ENCODE measurements at places on chromosomes 5 and 9.

DNA sequence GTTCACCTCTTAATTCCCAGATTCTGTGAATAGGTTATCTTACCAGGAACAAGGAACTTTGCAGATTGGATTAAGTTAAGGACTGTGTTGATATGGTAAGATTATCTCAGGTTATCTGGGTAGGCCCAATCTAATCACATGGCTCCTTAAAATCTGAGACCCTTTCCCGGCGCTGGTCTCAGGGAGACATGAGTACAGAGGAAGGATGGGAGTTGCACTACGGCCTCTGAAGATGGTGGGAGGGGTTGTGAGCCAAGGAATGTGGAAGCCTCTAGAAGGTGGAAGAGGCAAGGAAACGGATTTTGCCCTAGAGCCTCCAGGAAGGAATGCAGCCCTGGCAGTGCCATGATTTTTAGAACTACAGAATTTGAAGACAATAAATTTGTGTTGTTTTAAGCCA, 95.1 kb downstream of the AK8 start:
- no peak for DNase-seq

- DNase-seq = no peak
Measured at GRCh38 chr5:132050661-132051552, 9.5 kb upstream of the IL3 start.

GRCh38 chr5:167603135-167603534, 688.3 kb upstream of the WWC1 start:
- DNase-seq = no peak

- peak; percentile 46 for DNase-seq
Measured at GRCh38 chr5:130978475-130978874, 186.6 kb downstream of the HINT1 start.

- DNase-seq = no peak
Measured at GRCh38 chr5:32058997-32059396, 115.1 kb downstream of the GOLPH3 start.

DNA sequence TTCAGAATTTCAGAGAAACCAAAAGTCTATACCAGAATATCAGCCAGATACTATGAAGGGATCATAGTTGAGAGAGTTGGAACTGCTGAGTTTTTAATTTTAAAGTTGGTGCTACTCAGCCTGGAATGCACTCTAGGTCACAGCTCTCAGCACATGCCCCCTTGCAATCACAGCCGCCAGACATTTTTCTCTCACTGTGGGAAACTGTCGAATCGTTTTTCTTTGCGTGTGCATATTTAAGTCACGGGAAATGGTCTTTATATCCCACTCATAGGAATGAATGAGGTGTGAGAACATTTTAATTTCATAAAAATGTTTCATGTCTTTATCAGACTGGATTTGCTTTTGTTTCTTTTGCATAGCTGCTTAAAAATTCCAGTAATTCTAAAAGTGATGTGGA, 12.2 kb upstream of the SPDL1 start:
- DNase-seq = no peak

GRCh38 chr5:146528236-146528635, 12.2 kb upstream of the GPR151 start:
- no peak for DNase-seq

DNA sequence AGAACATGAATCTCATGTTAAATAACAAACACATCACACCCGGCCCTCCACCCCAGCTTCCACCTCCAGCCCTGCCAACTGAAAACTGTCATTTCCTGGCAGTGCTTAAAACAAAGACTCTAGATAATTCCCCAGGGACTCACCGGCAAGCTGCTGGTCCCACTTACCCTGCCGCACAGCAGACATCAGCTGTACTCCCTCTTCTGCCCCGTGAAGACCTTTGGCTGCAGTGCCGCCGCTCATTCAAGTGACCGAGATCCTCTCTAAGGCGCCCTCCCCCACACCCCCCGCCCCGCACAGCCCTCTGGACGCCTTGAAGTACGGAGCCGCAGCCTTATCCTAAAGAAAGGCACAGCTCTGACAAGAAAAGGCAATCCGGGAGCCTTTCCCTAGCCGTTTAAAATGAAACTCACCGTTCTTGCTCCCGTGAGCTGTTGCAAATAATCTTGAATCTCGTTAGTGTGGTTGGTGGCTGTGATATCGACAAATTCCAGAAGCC, 434 bp downstream of the GLRX start:
- peak; percentile 63 for DNase-seq

DNA sequence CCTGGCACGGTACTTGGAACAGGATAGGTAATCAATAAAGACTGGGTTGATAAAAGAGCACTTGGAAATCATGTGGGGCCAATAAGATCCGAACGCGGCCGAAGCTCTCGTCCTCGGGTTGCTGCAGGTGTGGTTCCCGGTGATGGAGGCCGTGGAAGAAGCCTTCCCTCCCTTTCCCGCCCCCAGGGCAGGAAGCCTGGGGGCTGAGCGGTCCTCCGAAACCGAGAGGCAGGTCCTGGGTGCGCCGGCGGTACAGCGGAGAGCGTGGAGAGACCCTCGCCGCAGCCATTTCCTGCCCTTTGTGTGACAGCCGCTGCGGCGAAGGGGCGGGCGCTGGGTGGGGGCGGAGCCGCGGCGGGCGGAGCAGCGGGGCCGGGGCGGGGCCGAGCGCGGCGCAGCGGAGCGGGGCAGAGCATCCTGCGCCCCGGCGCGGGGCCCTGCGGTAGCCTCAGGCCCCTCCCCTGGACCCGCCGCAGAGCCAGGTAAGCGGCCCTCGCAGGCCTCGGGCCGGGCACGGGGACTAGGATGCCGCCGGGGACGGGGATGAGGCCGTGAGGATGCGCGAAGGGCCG, at the start of gene CYFIP2:
Gene CYFIP2 (plus strand): TSS at position 410 of the 572 bp plus-strand sequence. CDS start 19,239 bp downstream, outside the sequence.
- DNase-seq = no peak

GRCh38 chr5:166346726-166347374, 1944.6 kb upstream of the WWC1 start:
- DNase-seq = no peak

- no peak for DNase-seq
Measured at GRCh38 chr9:86387376-86387775, 33.2 kb upstream of the TUT7 start.

- no peak for DNase-seq
Measured at GRCh38 chr5:135584276-135584675, 5.5 kb upstream of the CXCL14 start.

GRCh38 chr5:81021486-81021885, 61.3 kb downstream of the RASGRF2 start:
- DNase-seq = peak; percentile 16

GRCh38 chr9:122281368-122281767, 16.7 kb downstream of the MRRF start:
- no peak for DNase-seq

DNA sequence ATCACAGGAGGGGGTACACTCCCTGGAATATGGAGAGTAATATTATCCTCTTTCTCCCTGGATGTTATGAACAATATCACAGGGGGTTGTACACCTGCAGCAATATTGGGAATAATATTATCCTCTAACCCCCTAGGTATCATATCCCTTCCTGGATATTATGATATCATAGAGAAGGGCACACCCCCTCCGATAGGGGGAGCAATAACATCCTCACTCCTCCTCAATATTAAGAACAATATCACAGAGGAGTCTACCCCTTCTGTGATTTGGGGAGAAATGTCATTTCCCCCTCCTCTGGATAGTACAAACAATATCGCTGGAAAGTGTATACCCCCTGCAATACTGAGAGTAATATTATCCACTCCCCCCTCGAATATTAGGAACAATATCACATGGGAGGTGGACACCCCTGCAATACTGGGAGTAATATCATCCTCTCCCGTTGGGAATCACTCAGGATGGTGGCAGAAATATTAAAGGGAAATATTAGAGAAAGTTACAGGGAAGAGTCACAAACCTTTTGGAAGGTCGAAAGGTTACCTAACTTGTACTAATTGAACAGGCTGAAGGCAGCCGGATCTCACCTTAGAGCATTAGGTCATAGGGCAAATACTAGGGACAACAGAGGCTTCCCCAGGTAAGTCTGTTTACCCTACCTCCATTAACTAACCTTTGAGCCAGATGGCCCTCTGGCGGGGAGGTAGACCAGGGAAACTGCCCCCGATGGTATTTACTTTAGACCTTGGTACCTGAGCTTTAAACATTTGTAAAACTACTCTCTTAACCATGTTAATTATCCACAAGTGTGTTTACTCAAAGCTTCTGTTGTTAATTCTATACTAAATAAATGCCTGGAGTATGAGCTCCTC, 57.5 kb upstream of the FREM1 start:
- DNase-seq = no peak

DNA sequence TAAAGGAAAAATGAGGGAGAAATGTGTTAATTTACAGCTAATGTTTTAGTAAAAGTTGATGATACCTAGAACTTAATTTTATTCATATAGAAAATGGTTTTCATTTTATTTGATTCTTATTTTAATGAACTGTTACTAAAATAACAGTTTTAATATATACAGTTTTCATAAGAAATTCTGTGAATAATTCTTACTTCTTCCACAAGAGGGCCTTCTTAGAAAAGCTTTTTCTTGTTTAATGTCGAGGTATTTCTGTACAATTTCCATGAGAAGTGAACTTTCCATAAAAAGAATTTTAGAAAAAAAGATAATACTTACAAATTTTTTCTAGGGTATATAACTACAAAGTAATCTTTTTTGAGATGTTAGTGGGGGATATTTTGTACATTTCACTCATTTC, 73.9 kb downstream of the KLF9 start:
- DNase-seq = peak; percentile 63

DNA sequence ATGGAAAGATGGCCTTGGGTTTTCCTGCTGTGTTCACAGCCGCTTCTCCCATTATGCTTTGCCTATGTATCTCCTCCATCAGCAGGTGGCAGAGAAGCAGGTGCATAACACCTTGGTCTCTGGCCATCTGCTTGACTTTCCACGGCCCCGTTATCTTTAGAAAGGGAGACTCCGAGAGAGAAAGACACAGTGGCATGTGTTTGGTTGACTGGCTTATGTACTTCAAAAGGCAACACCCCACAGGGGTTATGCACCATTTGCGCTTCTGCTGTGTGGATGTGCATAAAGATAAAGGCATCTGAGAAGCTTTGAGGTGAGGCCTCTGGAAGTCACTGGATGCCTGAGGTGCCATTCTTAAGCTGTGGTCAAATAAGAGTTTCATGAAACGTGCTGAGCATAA, 138.4 kb downstream of the EGFLAM start:
- DNase-seq = no peak

GRCh38 chr9:132238026-132238972, 76.4 kb downstream of the NTNG2 start:
- DNase-seq = no peak

DNA sequence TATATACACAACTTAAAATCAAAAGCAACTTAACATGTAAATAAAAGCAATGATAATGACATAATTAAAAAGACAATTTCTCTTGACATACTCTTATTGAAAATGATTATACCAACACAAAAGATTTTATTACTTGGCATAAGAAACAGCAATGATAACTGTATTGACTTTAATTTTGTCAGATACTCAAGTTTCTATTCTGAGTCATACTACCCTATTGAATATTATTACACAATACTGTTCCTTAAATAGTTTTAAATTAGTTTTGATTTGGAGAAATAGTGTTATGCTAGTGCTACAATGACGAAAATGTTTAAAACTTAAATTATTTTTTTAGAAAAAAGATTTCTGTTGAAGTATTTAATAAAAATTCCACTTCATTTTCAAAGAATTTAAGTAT, 1319.3 kb upstream of the C9orf72 start:
- no peak for DNase-seq

GRCh38 chr9:126038790-126039189, 287.8 kb upstream of the MVB12B start:
- no peak for DNase-seq

DNA sequence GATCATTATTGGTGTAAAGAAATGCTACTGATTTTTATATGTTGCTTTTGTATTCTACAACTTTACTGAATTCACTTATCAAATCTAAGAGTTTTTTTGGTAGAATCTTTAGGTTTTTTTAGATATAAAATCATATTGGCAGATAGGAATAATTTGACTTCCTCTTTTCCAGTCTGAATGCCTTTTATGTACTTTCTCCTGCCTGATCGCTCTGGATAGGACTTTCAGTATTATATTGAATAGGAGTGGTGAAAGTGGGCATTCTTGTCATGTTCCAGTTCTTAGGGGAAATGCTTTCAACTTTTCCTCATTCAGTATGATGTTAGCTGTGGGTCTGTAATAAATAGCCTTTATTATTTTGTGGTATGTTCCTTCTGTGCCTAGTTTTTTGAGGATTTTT, 8.3 kb downstream of the AHRR start:
- no peak for DNase-seq

GRCh38 chr9:109792951-109793546, 13.1 kb downstream of the PALM2AKAP2 start:
- DNase-seq = peak; percentile 97

GRCh38 chr9:97689401-97690180, 7.5 kb downstream of the XPA start:
- no peak for DNase-seq

GRCh38 chr5:124655251-124655917, 91.1 kb downstream of the ZNF608 start:
- DNase-seq = peak; percentile 62

DNA sequence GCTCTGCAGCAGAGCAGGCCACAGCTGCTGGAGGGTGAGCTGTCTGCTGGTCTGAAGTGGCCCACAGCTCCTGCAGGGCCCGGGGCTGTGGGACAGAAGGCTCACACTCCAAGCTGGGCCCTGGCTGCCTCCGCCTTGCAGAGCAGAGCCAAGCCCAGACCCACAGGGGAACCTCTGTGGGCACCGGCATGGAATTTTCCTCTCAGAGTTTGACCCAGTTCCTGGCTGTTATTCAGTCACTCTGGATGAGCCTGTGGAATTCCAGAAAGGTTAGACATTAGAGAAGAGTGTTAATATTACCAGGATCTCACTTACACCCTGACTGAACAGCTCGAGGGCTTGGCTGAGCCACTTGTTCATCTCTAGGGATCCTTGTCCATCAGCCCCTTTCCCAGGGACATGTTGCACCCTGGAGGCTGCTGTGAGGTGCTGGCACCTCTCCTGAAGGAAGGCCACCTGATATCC, 17.5 kb downstream of the IL9 start:
- no peak for DNase-seq

DNA sequence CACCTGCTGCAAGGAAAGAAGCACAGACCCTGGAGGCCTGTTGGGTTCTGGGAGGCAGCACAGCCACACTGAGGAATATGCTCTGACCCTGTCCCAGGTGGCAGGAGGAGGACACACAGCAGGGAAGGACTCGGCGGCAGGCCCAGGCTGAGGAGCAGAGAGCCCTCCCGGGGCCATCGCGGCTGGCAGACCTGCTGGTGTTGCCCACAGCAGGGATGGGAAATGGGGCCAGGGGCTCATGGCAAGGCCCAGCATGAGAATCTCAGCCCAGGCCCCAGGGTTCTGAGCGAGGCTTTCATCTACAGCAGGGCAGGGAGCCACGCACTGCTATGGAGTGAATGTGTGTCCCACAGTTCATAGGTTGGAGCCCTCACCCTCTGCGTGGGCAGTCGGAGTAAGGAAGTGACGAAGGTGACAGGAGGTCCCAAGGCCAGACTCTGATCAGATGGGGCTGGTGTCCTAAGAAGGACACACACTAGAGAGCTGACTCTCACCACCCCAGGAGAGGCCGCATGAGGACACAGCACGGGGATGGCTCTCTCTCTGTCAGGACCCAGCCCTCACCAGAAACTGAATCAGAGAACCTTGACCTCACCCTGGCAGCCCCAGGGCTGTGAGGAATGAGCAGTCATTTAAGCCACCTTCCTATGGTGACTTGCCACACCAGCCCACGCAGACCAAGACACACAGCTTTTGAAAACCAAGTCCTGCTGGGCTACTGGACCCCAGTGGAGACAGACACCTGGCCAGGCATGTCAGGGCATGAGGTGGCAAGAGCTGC, 10.3 kb upstream of the GPSM1 start:
- no peak for DNase-seq

Measured in fibroblast of mammary gland (primary cell).